ENCODE measurements at places on chromosomes 3 and 15.

DNA sequence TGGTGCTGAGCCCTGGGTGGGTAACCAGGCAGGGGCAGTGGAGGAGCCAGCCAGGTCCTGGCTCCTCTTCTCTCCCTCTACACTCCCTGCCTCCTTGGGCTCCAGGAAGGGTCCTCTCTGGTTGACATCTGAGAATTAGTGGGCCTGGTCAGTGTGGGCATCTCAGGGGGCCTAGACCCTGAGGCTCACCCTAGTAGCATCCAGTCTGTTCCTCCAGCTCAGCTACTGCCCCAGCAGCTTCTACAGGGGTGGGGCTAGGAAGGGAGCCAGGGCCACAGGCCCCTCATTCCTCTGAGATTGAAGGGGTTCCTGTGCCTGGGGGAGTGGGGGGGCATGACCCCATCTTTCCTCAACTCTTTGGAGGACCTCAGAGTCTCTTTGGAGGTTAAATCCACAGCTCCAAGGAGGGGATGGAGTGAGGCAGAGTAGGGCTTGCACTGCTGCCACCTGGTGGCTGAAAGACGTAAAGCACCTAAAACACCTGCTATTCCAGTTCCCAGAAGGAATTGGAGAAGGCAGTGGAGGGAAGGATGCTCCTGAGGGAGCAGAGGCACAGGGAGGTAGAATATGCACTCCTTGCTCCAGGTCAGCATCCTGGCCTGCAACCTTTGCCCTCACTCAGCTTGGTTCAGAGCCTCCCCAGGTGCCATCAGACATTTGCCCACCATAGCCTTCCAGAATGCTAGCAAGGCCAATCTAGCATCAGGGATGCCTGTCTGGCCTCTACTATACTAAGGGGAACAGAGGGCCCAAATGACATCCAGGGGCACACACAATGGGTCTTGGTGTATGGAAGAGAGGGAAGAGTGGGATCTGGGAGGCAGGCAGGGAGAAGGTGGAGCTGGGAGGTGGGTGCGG, 25.1 kb downstream of the C3orf18 start:
- peak; percentile 58 for DNase-seq

- no peak for DNase-seq
These were observed 18.1 kb upstream of the POC1A start for GRCh38 chr3:52172262-52172757.

DNA sequence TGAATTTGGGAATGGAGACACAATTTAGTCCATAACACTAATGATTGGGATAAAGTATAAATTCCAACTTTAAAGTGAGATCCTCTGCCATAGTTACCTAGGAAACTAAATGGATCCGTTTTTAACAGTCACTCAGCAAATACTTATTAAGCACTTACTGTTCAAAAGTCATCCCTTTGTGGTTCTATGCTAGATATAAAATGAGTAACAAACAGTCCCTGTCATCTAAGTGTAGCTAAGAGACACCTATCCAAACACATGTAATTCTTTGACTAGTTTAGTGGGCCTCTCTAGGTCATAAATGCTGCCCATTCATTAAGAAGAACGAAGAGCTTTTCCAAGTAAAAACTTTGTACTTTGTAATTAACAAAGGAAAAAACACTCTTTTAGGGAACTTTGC, 244.2 kb upstream of the CDIN1 start:
- DNase-seq: no peak

DNA sequence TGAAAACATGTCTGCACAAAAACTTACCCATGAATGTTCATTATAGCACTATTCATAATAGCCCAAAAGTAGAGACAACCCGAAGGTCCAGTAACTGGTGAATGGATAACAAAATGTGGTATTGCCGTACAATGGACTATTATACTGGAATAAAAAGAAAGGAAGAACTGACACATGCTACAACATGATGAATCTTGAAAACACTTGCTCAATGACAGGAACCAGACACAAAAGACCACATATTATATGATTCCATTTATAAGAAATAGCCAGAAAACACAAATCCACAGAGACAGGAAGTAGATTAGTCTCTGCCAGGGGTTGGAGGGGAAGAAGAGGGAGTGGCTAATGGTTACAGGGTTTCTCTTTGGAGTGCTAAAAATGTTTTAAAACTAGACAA, 18.3 kb downstream of the SHC4 start:
- DNase-seq: no peak

- no peak for DNase-seq
These were observed 144.6 kb downstream of the THSD4 start for GRCh38 chr15:71259866-71260265.

- no peak for DNase-seq
These were observed 34.3 kb downstream of the HMG20A start for GRCh38 chr15:77454951-77455350.

GRCh38 chr3:180700941-180701340, 21.7 kb upstream of the CCDC39 start:
- no peak for DNase-seq

DNA sequence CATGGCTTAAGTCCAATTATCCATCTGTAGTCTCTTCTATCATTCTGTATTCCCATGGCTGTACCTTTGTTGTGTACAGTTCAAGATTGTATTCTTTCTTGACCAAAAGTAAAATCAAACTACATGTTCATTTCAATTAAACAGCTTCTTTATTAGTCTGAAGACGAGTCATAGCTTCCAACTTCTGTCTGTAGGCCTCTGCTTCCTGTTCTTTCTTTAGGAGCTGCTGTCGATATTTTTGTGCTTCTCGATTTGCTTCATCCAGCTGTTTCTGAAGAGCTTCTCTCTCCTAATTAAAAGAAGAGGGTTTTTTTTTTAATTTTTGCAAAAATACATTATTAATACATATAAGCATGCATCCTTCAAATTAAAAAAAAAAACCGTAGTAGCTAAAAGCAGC, 13.0 kb upstream of the HDC start:
- DNase-seq: no peak

DNA sequence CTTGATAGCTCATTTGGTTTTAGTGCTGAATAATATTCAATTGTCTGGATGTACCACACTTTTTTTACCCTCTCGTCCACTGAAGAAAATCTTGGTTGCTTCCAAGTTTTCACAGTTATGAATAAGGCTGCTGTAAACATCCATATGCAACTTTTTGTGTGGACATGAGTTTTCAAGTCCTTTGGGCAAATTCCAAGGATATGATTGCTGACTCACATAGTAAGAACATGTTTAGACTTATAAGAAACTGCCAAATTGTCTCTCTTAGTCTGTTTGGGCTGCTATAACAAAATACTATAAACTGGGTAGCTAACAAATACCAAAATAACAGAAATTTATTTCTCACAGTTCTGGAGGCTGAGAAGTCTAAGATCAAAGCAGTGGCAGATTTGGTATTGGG, 59.5 kb upstream of the TNFSF10 start:
- DNase-seq: no peak

- DNase-seq: no peak
These were observed 40.7 kb downstream of the TNIK start for GRCh38 chr3:171419457-171419856.
